WTC11 (cell line): ENCODE measurements at places on chromosomes 1 and 21. TPM values are rescaled to one million over a fixed set of nuclear protein-coding genes. Genes with fewer than 3 reads are reported as not detected.

- no peak for DNase-seq
These were observed 5.0 kb downstream of the CSRP1 start for GRCh38 chr1:201501812-201502510.

- peak; percentile 76 for DNase-seq
These were observed 254.4 kb upstream of the GJB5 start for GRCh38 chr1:34500451-34500850.

SPOCD1 gene
- total RNA-seq, result 3.0 to 4.9 TPM (median 3.7 TPM) in 3 replicates

CHML gene
- 53.5 to 60.4 TPM (median 56.9 TPM) in 3 replicates for total RNA-seq

- no peak for DNase-seq
These were observed 322.9 kb downstream of the BARHL2 start for GRCh38 chr1:90394247-90394646.

DNA sequence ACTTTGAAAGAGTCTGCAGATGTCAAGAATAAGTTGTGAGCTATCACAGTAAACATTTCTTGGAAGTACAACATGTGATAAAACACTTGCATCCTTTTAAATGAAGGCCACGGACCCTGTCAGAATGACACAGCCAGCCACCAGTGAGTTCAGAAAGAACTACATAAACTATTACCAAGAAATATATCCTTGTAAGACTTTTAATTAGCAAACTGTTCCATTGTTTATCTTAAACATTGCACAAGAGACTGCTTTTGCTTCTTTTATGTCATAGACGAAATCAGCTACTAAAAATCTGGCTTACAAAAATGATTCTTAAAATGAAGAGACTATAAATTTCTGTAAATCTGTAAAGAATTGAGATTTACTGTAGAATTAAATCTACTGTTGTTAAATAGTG is 17.9 kb downstream of the LRRC7 start:
- no peak for DNase-seq

GRCh38 chr1:231715816-231716722 is 89.5 kb downstream of the DISC1 start:
- DNase-seq, result no peak

HSD3B2 gene
- total RNA-seq, result 0.94 to 1.0 TPM (median 0.94 TPM) in 3 replicates

DNA sequence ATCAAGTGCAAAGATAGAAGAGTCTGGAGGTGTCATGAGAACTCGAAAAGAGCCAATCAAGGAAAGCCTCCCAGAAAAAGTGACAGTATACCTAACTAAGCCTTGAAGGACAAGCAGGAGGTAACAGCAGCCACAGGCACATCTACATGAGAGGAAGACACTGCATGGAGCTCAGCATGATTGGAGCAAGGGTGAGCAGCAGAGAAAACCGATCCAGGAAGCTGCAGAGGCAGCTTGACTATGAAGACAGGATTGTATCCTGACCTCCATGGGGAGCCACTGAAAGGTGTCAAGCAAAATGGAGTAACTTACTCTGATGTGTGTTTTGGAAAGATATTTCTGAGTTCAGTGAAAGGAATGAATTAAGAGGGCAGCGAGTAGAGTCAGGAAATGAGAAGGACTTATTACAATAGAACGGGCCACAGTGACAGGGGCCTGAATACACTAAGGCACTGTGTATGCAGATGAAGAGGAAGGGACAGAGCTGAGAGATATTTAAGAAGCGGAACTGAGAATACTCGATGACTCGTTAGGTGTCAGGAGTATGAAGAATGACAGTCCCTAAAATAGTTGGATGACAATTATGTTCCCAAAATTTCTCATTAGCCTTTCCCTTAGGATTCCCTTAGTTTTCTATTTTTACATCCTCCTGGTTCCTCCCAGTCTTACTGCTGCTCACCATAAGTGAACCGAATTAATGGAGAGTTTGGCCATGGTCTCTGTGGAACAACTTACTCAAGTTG is 139.3 kb upstream of the NFIA start:
- no peak for DNase-seq
